Activated CD4-positive, alpha-beta T cell treated with anti-CD3 and anti-CD28 coated beads, Interleukin-2, amount 50 U/mL, for 48 hours (primary cell): ENCODE measurements at places on chromosomes 1 and 21.

DNA sequence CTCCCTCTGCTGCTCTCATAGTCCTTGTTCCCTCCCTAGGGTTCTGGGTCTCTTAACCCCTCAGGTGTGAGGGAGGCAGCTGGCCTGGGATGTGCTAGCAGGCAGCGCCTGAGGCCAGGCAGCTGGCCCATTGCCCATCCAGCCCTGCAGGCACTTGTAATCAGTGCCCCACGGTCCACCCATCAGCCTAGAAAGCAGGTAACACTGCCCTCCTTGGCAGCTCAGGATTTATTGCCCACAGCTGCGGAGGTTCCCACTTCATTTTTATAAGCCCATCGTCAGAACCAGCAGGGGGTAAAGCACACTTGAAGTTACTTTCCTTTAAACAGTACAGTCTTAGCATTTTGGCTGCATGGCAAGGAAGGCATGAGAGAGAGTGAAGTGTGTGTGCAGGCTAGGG lies 70.6 kb downstream of the TMEM53 start:
- no peak for DNase-seq

DNA sequence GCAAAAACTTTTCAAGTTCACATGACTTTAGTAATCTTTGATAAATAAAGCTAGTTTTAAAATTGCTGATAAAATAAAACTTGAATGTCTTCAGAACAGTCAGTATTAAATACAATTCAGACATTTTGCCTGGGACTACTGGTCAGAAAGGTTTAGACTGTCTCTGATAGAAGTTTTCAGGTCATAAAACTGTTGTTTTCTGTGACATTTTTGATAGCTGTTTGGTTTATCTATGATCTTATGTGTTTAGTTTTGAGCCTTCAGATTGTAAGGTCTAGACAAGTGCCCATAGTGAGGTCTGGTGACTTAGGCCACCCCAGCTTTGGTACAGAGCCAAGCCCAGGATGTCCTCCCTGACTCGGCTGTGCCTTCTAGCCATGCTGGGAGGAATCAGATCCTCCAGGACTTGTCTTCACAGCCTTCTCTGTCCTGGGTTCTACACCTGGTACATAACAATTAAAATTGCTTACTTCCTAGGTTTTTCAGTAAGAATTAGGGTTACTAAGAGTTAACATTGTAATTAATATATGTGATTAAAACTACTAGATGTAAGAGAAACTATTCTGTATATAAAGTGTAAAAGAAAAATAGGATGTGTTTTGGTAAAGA lies 15.1 kb upstream of the DNAH14 start:
- no peak for DNase-seq

DNA sequence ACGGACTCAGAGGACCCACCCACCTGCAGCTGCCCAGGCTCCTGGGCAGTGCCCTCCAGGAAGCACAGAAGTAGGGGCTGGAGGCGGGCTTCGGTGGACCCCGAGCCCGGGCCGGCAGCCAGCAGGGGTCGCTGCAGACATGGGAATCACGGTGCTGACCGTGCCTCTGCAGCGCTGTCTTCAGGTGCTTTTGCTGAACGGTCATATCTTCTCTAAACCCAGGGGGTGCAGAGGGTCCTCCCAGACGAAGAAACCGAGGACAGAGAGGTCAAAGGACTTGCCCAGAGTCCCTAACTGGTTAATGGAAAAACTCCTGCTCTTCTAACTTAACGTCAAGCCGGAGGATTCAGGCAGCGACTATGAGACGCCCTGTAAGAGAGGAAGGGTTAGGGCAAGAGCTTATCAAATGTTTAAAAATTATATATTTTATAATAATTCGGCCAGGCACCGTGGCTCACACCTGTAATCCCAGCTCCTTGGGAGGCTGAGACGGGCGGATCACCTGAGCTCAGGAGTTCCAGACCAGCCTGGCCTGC lies 21.5 kb upstream of the LEFTY2 start:
- DNase-seq: peak; percentile 80

DNA sequence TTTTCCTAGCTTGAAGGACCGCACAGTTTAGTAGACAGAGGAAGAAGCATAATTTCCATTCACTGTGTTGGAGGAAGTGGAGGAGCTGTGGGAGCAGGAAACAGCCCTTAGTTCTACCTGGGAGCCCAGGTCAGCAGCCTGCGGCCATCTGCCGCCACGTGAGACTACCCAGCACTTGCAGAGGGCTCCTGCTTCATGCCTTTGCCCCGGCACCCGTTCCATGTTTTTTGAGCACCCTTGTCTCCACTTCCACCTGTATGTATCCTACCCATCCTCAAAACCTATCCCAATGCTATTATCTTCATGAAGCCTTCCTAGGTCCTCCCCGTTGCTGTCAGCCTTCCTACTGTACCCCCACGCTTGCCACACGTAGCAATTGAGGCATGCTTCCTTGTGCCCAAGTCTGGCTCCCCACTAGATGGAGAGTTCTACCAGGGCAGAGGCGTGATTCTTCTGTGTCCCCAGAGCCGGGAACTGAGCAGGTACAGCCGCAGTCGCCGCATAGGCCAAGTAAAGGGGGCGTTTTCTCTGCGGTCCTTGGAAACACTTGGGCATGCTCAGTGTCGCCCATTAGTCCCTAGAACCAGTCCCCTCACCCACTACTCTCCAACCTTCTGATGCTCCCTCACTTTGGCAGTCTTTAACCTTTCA lies 1.9 kb downstream of the SLC6A9 start:
- DNase-seq: no peak

DNA sequence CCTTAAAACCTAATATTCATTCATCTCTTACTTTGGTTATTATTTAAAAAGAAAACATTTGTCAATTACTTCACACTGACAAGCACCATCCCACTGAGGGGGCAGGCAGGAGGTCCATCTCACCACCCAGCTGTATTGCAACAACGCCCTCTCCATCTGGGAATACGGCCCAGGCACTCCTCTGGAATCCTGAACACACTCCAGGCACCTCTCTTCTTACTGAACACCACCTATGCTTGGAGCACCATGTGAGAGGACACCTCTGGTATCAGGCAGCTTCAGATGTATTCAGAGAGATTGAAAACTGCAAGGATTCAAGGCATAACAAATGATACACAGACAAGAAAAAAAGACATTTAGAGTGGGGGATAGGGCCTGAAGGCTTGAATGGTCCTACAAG lies 147.1 kb downstream of the CACNA1E start:
- DNase-seq: no peak

GRCh38 chr1:40318970-40319621 lies 2.0 kb upstream of the COL9A2 start:
- no peak for DNase-seq

- DNase-seq: no peak
Observed at GRCh38 chr1:162466797-162467196, 30.8 kb upstream of the UHMK1 start.
